Spleen (tissue), 13 donors: ENCODE measurements at places on chromosomes 5 and 9. TPM values are rescaled to one million over a fixed set of nuclear protein-coding genes. Genes with fewer than 3 reads are reported as not detected.
A peak's percentile ranks its signal among the peaks of the same experiment; 100 is the strongest.

GRCh38 chr5:158718738-158719505, 380.8 kb downstream of the EBF1 start:
- DNase-seq, result no peak
- H3K36me3 ChIP-seq, result no peaks in the 10 kb centered on the region
- H3K4me3 ChIP-seq, result no peak overlapping the region

- H3K27me3 ChIP-seq, result no peaks in the 10 kb centered on the region
- no peaks in the 10 kb centered on the region for H3K36me3 ChIP-seq
- no peak for DNase-seq
- no peak overlapping the region for H3K4me3 ChIP-seq
Measured at GRCh38 chr5:17178373-17178675, 39.1 kb upstream of the BASP1 start.

- peaks cover 9% of the 10 kb centered on the region for H3K4me1 ChIP-seq
- no peak overlapping the region for H3K4me3 ChIP-seq
- H3K36me3 ChIP-seq, result no peaks in the 10 kb centered on the region
- no peaks in the 10 kb centered on the region for H3K27me3 ChIP-seq
- DNase-seq, result no peak
Measured at GRCh38 chr9:133880851-133881661, 111.1 kb downstream of the VAV2 start.

Gene MARVELD2
- 0.13 TPM for polyA plus RNA-seq

- H3K4me3 ChIP-seq, result no peak overlapping the region
- DNase-seq, result no peak
- H3K36me3 ChIP-seq, result no peaks in the 10 kb centered on the region
- no peaks in the 10 kb centered on the region for H3K4me1 ChIP-seq
Measured at GRCh38 chr5:156825688-156826087, 24.4 kb upstream of the PPP1R2B start.

- no peak overlapping the region for H3K27ac ChIP-seq
- peak; percentile 85 for DNase-seq
- H3K36me3 ChIP-seq, result no peaks in the 10 kb centered on the region
- H3K4me3 ChIP-seq, result no peak overlapping the region
- H3K4me1 ChIP-seq, result no peaks in the 10 kb centered on the region
- no peaks in the 10 kb centered on the region for H3K27me3 ChIP-seq
Measured at GRCh38 chr5:10288592-10289219, 19.0 kb downstream of the CMBL start.

GRCh38 chr9:127545196-127546124, 66.6 kb upstream of the STXBP1 start:
- no peaks in the 10 kb centered on the region for H3K27me3 ChIP-seq
- no peak for DNase-seq
- peaks cover 78% of the 10 kb centered on the region for H3K4me1 ChIP-seq

Gene GFI1B
- polyA plus RNA-seq, result 0.14 TPM

- H3K36me3 ChIP-seq, result no peaks in the 10 kb centered on the region
- DNase-seq, result no peak
- no peaks in the 10 kb centered on the region for H3K27me3 ChIP-seq
- no peak overlapping the region for H3K27ac ChIP-seq
- no peak overlapping the region for H3K4me3 ChIP-seq
- H3K4me1 ChIP-seq, result no peaks in the 10 kb centered on the region
Measured at GRCh38 chr5:5104550-5104949, 35.6 kb upstream of the ADAMTS16 start.

Gene NSMF
- polyA plus RNA-seq, result 21.8 TPM

GRCh38 chr5:74517700-74518099, 122.8 kb downstream of the ENC1 start:
- no peak overlapping the region for H3K27ac ChIP-seq
- DNase-seq, result no peak
- no peaks in the 10 kb centered on the region for H3K4me1 ChIP-seq
- no peak overlapping the region for H3K4me3 ChIP-seq

Gene FCN2
- 0.38 TPM for polyA plus RNA-seq

- H3K27me3 ChIP-seq, result no peaks in the 10 kb centered on the region
- H3K27ac ChIP-seq, result no peak overlapping the region
- no peaks in the 10 kb centered on the region for H3K4me1 ChIP-seq
- no peak overlapping the region for H3K4me3 ChIP-seq
- no peaks in the 10 kb centered on the region for H3K36me3 ChIP-seq
Measured at GRCh38 chr5:141772281-141772680, 90.3 kb upstream of the ARAP3 start.

DNA sequence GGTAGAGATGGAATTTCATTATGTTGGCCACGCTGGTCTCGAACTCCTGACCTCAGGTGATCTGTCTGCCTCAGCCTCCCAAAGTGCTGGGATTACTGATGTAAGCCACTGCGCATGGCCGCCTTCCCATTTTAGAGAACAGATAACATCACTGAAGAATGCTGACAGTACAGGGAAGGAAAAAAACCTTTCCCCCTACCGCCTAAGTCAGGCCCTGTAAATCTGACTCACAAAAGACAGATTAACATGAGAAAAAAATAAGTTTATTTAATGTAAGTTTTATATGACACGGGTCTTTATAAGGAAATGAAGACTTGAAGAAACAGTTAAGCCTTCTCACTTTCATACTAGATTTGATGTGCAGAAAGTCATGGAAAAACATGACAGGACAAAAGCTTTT, 227.2 kb upstream of the ZNF608 start:
- DNase-seq, result no peak
- H3K27me3 ChIP-seq, result no peaks in the 10 kb centered on the region
- H3K4me3 ChIP-seq, result no peak overlapping the region
- no peaks in the 10 kb centered on the region for H3K36me3 ChIP-seq
- H3K27ac ChIP-seq, result no peak overlapping the region

DNA sequence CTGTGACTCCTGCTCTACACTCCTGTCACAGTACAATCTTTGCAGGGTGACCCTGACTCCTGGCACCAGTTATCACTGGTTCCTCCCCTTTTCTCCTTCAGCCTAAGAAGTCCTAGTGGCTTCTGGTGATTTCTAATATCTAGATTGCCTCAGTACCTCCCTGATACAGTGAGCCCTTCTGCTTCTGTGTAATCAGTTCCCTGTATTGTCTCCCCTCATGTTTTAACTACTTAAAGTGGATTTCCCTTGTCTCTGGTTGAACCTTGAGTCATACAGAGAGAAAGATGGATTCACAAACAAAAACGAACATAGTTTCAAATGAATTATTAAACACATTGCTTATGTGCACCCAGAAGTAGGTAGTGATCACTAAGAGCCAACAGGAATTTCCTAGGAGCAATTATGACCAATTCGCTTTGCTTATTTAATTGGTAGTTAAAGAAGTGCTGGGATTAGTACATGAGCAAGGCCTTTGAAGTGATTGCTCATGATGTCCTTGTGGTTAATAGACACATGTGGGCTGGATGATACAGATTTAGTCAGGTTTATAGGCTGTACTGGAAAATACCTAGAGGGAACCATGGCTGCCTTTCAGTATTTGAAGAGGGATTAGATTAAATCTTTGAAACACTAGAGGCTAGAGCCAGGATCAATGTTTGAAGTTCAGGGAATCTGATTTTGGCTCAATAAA, 145.8 kb upstream of the MEF2C start:
- no peaks in the 10 kb centered on the region for H3K36me3 ChIP-seq
- DNase-seq, result no peak
- no peaks in the 10 kb centered on the region for H3K4me1 ChIP-seq
- no peak overlapping the region for H3K27ac ChIP-seq
- H3K27me3 ChIP-seq, result no peaks in the 10 kb centered on the region

Gene CDC37L1
- 6.5 TPM for polyA plus RNA-seq

DNA sequence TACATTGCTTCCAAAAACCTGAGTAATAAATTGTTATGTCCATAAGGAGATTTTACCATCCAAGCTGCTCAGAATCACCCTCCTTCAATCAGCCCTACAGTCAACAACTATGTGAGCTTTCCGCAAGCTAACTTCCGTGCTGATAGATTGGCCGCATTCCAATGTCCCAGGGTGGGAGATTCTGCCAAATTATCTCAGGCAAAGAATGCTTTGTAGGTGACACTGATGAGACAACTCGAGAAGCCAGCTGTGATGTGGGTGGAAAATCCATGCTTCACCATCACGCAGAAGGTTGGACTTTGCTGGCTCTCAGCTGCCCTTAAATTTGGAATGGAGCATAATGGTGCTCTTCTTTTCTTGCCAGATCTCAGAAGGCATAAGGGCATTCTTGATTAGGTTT, 44.9 kb upstream of the HCN1 start:
- no peaks in the 10 kb centered on the region for H3K4me1 ChIP-seq
- DNase-seq, result no peak
- H3K27me3 ChIP-seq, result no peaks in the 10 kb centered on the region
- H3K36me3 ChIP-seq, result no peaks in the 10 kb centered on the region

Gene BTNL3
- polyA plus RNA-seq, result 0.09 TPM

DNA sequence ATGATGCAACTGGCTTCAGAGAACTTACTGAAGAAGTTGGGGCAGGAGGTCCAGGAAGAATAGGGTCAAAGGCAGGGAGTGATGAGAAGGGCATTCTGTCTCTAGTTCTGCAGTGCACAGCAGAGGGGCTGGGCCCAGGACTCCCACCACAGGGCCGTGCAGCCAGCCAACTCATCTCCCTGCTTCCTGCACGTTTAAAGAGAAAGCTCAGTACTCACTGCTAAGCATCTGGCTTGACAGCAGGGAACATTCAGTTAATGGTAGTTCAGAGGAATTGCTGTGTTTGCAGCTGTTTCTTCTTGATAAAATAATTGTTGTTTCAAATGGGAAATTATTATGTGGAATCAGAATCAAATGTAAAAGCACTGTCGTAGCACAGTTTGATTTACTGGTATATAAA, 25.6 kb upstream of the SCAMP1 start:
- H3K27me3 ChIP-seq, result no peaks in the 10 kb centered on the region
- H3K36me3 ChIP-seq, result no peaks in the 10 kb centered on the region
- DNase-seq, result no peak
- H3K4me1 ChIP-seq, result no peaks in the 10 kb centered on the region

DNA sequence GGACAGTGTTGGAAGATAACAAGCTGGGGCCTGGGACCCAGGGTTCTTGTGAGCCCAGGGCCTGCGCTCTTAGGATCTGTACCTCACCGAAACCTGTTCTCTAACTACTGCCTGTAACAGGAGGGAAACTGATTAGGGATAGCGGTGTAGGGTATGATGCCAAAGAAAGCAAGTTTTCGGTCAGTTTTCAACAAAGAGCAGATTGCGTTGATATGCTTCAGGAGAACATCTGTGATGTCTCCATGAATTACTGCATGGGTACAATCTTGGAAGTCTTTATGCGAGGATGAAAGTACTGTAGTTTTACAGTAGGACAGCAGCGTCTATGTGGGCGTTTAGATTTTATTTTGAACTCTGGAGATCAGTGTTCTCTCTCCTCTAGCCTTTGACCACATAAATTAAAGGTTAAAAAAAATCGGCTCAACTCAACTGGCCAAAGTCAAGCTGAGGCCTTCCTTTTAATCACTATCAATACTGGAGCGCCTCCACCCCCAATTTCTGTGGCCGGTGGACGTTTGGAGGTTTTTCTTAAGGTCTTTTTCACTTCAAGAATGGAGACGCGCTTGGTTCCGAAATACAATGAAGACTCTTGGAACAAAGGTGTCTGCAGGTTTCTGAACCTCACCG, 3.0 kb downstream of the NFIL3 start:
- peaks cover 93% of the 10 kb centered on the region for H3K4me1 ChIP-seq
- no peak for DNase-seq
- peak overlapping the region; percentile 65 for H3K4me3 ChIP-seq
- H3K27me3 ChIP-seq, result peaks cover 13% of the 10 kb centered on the region
- H3K27ac ChIP-seq, result peak overlapping the region; percentile 96

Gene C7
- 32.8 TPM for polyA plus RNA-seq

Gene SPINK1
- polyA plus RNA-seq, result 0.65 TPM

DNA sequence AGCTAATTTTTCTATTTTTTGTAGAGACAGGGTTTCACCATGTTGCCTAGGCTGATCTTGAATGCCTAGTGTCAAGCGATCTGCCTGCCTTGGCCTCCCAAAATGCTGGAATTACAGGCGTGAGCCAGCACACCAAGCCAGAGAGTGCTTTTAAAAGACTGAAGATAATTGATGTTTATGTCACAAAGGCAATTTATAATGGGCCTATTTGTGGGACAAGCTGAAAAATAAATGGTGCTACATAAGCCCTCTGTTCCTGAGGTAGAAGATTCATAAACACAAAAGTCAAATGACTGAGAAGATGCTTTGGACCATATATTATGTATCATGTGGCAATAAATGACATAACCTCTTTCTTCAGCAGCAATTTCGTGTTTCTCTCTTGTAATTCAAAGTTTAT, 329.6 kb downstream of the GABRB2 start:
- H3K4me1 ChIP-seq, result no peaks in the 10 kb centered on the region
- no peak overlapping the region for H3K27ac ChIP-seq
- H3K4me3 ChIP-seq, result no peak overlapping the region

Gene PROB1
- polyA plus RNA-seq, result 0.99 TPM

DNA sequence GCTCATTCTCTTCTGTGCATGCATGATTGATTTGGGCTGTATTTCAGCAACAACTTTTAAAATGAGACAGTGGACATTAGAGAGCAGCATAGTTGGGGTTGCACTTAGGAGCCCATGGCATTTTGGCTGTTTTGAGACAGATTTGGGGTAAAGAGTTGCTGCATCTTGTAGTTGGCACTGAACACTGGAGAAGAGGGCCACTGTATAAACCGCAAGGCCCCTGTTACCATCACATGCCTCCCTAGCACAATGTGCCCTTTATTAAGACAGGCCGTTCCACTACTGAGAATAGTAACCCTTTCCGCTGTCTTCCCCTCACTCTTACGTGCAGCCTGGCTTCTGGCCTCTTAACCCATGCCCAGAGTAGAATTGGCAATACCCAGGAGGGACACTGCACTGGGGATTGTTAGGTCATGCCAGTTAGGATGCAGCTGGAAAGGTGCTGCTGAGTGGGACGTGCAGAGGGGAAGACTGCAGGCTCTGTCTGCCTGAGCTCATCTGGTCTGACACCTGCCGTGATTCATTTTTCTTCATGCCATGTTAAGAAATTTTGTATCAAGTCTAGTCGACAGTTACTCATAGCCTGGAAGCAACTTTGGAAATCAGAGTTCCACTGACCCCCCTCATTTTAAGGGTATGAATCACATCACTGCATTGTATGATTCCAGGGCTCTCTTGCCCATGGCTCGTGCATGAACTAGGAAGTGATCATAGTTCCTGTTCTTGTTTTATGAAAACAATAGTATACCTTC, 146.9 kb upstream of the DMRT1 start:
- DNase-seq, result no peak
- H3K27me3 ChIP-seq, result no peaks in the 10 kb centered on the region
- H3K27ac ChIP-seq, result peak overlapping the region; percentile 0
- H3K36me3 ChIP-seq, result no peaks in the 10 kb centered on the region
- no peaks in the 10 kb centered on the region for H3K4me1 ChIP-seq
- no peak overlapping the region for H3K4me3 ChIP-seq

GRCh38 chr9:126109575-126109974, 217.1 kb upstream of the MVB12B start:
- H3K36me3 ChIP-seq, result no peaks in the 10 kb centered on the region
- DNase-seq, result peak; percentile 13
- H3K4me3 ChIP-seq, result no peak overlapping the region
